GM23248 (cell line): ENCODE measurements at places on chromosomes 12 and 14. TPM values are rescaled to one million over a fixed set of nuclear protein-coding genes. Genes with fewer than 3 reads are reported as not detected.

The STX2 gene
- total RNA-seq = 45.5 and 46.9 TPM in 2 replicates

DNA sequence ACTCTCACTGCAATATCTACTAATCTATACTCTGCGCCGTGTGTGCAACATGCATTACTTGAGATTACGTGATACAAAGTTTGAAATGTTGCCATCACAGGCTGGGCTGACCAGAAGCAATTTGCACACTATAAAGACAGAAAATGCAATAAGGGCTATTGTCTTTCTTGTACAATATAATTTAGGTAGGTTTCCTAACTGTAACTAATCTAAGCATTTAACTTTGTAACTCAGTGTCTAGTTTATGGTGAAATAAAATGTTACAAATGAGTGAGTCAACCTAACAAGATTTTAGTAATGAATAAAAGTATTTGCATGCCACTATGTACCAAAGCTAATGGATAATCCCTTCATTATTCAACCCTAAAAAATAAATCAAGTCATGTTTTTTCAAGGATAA is 57.8 kb downstream of the LRP6 start:
- peak; percentile 15 for DNase-seq

GRCh38 chr14:75267141-75267721 is 11.4 kb upstream of the FOS start:
- DNase-seq = peak; percentile 80

- no peak for DNase-seq
Measured at GRCh38 chr12:64526859-64527258, 74.9 kb downstream of the TBK1 start.

The CLEC6A gene
- total RNA-seq = not detected in 2 replicates

The NPFF gene
- not detected in 2 replicates for total RNA-seq

GRCh38 chr12:29733060-29733459 is 50.7 kb downstream of the TMTC1 start:
- DNase-seq = peak; percentile 35

GRCh38 chr12:20188930-20189653 is 179.2 kb upstream of the PDE3A start:
- no peak for DNase-seq

The LRP1-AS gene
- not detected in 2 replicates for total RNA-seq

DNA sequence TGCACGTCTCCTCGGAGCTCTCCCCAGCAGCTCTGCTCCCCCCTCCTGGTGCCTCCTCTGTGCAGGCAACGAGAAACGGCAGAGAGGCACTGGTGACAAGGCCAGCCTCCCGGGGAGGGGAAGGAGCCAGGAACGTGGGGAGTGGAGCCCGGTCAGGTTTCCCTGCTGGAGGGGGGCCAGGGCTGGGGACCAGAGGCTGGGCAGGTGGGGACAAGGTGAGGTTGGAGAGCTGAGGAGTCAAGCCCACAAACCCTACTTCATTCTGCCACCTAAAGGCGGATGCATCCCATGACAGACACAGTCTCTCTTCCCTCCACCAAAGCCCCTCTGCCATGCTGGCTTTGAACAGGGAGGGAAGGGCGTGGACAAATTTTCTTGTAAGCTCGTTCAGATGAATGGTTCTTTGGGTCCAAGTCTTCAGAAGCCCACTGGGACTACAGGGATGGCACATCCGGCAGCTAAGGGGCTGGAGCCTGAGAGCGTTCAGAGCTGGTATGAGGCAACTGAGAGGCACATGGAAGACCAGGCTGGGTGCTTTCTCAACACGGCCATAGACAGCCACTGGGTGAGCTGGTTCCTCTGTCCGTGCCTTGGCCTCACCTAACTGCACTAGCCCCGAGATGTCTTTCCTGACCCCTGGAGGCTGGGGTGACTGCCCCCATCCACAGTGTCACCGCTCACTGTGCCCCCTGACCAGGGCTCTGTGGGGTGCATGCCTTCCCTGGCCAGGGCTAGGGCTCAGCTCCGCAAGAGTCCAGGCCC is 105.9 kb downstream of the RBM19 start:
- no peak for DNase-seq

The PTPRQ gene
- 0.11 and 0.76 TPM in 2 replicates for total RNA-seq

GRCh38 chr14:73287071-73287470 is 49.8 kb downstream of the PAPLN start:
- no peak for DNase-seq

The PZP gene
- not detected in 2 replicates for total RNA-seq

The GZMB gene
- total RNA-seq = not detected in 2 replicates

GRCh38 chr12:116244001-116244400 is 33.5 kb downstream of the MED13L start:
- DNase-seq = no peak

DNA sequence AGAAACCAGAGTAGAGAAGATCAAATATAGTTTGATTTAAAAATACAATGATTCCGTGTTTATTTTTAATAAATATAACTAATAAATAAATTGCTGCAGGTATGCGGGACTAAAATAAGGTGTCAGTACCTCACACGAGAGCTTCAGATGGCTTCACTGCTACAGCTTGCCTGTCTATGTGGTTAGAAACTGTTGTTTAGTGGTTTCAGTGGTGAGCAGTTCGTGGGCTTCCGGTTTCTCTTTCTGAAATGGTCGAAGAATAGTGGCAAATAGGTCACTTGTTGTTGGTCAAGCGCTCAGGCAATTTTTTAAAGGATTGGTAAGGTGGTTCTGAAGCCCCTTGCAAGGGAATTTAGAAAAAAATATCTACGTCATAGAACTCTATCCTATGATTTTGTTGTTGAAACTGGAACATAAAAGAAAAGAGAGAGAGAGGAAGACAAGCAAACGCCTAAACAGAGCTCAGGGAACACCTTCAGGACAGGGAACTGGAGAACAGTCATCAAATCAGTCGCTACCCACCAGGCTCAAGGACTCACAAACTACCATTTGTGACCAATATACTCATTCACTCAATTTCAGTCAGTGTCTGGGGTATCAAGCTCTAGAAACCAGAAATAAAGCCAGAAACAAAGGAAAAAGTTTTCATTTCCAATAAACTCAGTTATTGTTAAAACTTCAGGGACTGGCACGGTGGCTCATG is 31.3 kb downstream of the GABARAPL1 start:
- no peak for DNase-seq

GRCh38 chr12:3493859-3494176 is 2.8 kb downstream of the PRMT8 start:
- DNase-seq = no peak

DNA sequence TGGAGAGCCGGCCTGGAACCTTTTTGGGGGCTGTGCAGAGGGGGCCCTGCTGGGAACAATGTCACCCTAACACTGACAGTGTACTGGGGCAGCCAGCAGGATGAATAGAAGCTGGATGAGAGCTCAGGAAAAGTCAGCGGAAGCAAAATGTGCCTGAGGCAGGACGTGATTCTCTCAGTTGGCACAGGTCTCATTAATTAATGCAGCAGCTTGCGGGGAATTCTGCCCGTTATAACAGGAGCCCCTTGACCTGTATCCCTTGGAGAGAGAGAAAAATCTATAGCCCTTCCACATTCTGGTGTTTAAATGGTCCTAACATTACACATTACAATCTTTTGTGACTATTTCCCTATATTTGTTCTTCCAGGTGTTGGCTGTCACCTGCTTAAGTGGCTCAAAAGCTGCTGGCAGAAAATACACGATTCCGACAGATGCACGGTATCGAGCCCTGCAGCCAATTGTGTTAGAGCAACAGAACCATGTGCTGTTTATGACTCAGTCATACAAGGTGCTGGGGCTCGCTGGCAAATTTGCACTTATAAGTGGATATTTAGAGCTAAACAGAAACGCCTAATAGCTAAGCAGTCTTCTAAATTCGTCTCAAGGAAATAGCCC is 854.7 kb downstream of the AACS start:
- no peak for DNase-seq
